ENCODE measurements at places on chromosomes 6 and 20.
A peak's percentile ranks its signal among the peaks of the same experiment; 100 is the strongest.

GRCh38 chr20:1394686-1395085 is 1.8 kb upstream of the FKBP1A start:
- DNase-seq, result no peak

- no peak for DNase-seq
Measured at GRCh38 chr20:51804754-51805153, 2.4 kb upstream of the SALL4 start.

DNA sequence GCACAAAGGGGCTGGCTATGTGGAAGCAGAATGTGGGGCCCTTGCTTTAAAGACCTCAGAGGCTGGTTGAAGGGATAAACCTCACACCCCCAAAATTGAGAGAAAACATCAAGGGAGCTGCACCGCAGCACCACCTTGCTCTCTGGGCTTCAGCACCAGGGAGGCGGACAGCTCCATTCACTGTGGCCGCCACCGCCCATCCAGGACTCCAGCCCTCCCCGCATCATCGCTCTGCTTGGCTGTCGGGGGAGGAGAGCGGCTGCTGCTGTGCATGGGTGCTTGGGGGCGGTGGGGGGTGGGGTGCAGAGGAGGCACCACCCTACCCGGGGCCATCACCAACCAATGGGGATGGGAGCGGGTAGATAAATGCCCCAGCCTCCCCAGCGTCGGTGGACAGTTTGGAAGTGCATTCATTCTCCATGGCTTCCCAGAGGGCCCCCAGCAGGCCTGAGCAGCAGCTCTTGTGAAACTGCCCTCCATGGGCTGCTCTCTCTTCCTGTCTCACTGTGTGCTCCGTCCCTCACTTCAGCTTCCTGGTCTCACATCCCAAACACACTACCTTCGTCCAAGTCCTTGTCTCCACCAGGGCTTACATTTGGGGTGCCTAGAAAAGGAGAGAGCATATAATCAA is 75.7 kb upstream of the BHLHE23 start:
- DNase-seq, result no peak

GRCh38 chr6:89122625-89123024 is 4.8 kb upstream of the SRSF12 start:
- DNase-seq, result no peak

DNA sequence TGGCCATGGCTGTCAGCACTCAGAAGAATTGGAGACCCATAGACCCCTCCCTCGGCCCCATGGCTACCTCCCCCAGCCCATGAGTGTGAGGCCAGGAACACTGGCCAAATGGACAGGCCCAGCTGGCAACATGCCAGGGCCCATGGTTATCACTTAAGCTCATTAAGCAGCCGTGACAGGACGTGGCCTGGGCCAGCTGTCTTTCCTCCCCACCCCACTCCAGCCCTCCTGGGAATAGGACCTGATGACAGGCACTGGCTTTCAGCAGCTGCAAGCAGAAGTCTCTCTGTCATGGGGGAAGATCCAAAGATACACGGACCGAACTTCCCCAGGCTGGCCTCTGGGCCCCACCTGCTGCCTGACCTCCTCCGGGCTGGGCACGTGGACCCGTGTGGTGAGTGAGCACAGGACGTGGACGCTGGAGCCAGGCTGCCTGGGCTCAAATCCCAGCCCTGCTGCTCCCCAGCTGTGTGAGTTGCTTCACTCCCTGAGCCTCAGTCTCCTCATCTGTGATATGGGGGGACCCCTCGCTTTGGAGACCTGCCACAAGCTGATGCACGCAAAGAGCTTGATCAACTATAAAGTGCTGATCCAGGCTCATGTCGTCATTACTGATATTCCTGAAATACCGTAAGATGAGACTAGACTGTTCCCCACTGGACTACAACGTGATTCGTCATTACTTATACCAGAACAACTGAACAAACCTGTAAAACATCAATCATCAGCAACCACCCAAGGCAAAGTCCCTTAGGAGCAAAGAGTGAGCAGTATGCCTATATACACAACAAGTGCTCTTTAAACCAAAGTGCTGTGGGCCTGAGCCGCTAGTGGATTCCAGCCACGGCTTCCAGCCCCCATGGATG is 22.0 kb upstream of the VSTM2L start:
- no peak for DNase-seq

GRCh38 chr20:63036291-63036690 is 29.5 kb upstream of the BHLHE23 start:
- DNase-seq, result no peak

GRCh38 chr6:11224252-11224965 is 8.1 kb downstream of the NEDD9 start:
- no peak for DNase-seq

- no peak for DNase-seq
Measured at GRCh38 chr6:168441434-168442391, 729 bp downstream of the SMOC2 start.

GRCh38 chr20:41408156-41408794 is 41.7 kb upstream of the EMILIN3 start:
- DNase-seq, result peak; percentile 39

DNA sequence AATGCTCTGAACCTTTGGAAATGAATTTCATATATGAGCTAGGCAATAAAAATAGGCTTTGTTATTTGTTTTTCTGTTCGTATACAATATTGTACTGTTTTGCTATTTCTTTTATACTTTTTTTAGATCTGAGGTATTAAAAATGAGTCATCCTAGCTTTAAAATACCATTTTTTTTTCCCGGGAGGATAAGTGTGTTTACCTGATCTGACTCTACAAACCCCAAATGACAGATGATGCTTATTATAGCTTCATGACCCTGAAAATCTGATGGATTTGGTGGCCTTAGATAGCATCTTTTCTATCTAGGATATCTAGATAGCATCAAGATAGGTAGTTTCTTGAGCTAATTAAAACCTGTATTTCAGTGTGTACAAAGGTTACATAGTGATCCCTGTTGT is 206.4 kb downstream of the DTNBP1 start:
- DNase-seq, result no peak

- no peak for DNase-seq
Measured at GRCh38 chr6:109511832-109512231, 28.8 kb upstream of the ZBTB24 start.

DNA sequence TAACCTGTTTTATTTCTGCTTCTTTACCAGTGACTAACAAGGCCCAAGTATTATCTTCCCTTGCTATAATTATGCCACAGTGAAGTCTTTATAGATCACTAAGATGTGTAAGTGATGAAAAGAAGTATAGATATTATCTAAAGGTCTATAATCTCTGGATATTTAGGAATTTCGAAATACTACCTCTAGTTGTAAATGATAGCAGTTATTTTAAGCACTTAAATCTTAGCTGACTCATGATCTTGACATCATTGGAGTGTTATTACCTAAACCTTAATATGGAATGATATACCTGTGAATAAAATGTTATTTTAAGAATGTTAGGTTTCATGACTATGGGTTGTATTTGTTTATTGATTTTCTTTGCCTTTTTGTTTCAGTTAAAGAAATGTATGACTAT is 31.5 kb downstream of the CDC40 start:
- no peak for DNase-seq

DNA sequence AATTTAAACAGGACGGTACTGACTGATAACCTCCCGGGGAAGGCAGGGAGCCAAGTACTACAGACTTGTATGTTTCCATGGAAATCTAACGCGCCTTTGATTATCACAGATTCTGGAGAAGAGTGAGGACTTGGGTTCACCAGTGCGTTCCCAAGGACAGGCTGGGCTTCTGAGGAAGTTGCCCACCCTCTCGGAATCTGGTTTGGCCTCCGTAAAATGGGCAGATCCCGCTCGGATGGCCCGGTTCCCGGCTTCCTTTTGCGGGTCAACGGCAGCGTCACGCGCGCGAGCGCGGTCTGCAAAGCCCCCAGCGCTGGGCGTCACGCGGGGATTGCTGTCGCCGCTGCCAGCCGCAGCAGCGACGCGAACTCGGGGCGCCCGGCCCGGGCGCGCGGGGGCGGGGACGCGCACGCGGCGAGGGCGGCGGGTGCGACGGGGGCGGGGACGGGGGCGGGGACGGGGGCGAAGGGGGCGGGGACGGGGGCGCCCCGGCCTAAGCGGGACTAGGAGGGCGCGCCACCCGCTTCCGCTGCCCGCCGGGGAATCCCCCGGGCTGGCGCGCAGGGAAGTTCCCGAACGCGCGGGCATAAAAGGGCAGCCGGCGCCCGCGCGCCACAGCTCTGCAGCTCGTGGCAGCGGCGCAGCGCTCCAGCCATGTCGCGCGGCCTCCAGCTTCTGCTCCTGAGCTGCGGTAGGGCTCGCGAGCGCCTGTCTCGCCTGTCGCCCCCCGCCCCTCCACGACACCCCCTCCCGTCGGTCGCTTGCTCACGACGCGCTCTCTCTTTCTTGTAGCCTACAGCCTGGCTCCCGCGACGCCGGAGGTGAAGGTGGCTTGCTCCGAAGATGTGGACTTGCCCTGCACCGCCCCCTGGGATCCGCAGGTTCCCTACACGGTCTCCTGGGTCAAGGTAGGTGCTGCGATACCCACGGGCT is at the start of gene CD83:
Gene CD83 (plus strand): TSS at position 615 of the 933 bp plus-strand sequence. CDS start 40 bp downstream, at position 655.
- DNase-seq, result peak; percentile 51

DNA sequence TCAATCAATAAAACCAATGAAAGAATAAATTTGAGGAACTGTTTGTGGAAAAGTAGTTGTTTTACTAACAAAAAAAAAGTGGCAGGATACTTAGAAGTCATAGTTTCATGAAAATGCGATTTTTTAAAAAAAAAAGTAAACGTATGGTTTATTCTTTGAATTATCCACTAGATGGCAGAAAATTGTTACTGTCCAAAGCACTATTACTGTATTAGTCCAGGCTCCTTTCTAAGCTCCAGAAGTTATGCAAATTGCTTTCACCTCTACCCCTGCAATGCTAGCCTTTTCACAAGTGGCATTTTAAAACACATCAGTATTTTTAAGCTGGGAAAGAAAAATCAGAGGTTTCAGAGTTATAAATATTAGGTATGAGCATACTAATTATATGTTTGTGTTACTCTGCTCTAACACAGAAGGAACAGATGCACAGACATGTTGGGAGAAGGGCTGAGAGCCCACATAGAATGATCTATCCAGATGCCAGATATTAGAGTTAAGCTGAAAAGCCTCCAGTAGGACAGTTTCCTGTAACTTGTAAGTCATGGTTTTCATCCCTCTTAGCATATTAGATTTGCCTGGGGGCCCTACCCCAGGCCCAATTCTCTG is 63.9 kb downstream of the FHL5 start:
- no peak for DNase-seq

DNA sequence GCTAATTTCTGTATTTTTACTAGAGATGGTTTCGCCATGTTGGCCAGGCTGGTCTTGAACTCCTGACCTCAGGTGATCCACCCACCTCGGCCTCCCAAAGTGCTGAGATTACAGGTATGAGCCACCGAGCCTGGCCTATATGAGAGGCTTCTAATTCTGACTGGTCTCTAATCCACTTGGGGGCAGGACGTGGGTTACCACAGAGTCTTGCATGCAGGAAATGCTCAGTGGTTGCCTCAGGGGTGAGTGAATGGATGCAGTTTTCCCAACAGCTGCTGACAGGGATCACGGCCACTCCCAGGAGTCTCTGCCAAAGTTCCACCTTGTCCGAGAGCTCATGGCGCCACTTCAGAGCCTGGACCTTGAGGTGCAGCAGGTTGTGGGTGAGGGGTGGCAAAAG is 6.4 kb upstream of the FANCE start:
- no peak for DNase-seq

GRCh38 chr20:34774449-34774848 is 51.0 kb downstream of the NCOA6 start:
- DNase-seq, result no peak

DNA sequence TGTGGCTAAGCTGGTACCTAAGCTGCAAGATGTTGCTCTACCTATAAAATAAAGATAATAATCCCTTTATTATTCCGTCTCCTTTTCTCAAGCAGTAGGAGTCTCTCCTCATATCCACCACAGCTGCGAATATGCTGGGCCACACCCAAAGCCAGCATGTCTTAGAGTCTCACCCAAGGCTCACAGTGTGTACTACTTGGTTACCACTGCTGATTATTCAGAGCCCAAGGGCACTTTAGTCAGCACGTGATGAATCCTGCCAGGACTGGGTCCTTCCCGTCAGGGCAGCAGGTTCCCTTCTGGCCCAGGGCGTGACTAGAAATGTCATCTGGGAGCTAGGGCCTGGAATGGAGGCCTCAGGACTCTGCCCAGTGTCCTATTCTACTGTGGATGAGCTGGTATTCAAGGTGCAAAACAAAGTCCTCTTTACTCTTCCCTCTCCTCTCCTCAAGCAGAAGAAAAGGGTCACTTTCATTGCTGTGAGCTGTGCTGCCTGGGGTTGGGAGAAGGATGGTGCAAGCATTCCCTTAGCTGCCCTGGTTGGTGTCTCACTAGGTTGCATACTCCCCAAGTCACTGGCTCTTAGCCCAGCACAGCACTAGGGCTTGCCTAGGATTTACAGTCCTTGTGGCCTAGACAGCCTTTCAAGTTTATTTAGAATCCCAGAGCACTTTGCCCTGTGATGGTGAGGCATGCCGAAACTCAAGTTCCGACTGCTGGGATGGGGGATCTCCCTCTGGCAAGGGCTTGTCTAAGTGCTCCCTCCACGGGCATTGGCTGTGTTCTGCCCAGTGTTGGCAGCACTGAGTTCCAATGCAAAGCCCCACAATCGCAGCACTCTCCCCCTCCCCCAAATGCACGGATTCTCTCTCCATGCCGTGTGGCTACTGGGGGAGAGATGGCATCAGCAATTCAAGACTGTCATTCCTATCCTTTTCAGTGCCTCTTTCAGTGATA is 320.2 kb downstream of the BTBD9 start:
- DNase-seq, result no peak

GRCh38 chr20:64212755-64213154 is 42.8 kb upstream of the PCMTD2 start:
- no peak for DNase-seq

DNA sequence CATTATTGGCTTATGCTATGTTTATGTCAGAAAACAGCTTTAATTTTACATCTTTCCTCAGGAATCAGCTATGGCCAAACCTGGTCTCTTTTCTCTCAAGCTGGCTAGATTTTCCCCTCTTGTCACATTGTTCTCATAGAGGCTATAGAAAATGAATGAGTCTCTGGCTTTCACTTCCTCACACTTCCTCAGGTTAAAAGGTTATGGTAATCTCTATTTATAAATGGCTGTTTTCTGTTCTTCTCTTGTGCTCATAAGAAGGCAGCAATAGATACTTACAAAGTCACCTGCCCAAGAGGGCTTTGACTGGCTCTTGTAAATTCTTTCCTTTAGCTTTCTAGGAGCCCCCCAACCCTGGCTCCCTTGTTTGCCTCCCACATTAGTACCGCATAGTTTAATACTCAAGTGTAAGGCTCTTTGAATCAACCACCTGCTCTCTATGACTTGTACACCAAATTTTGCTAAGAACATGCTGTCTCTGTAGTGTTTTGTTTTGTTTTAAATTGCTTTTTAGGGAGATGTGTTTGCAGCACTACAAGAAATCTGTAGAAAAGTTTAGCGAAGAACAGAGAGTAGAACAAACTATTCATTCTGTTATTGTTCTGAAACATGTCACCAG is 897.4 kb upstream of the CITED2 start:
- peak; percentile 10 for DNase-seq

- no peak for DNase-seq
Measured at GRCh38 chr6:160027931-160028330, 59.0 kb downstream of the IGF2R start.

- DNase-seq, result no peak
Measured at GRCh38 chr20:13142143-13142542, 78.9 kb upstream of the ISM1 start.

Measured in KG1 (cell line).